Renal cortex interstitium (tissue), 15 donors: ENCODE measurements at places on chromosomes 4 and X.

GRCh38 chrX:14406225-14406624, 123.1 kb upstream of the GLRA2 start:
- DNase-seq = no peak

- DNase-seq = no peak
These were observed 123.9 kb upstream of the CBR4 start for GRCh38 chr4:169133932-169134331.

- DNase-seq = no peak
These were observed 54.3 kb downstream of the EGF start for GRCh38 chr4:109966891-109967481.

- DNase-seq = no peak
These were observed 746 bp upstream of the AADAT start for GRCh38 chr4:170090352-170091052.
